ENCODE measurements at places on chromosomes 2 and 18. TPM values are rescaled to one million over a fixed set of nuclear protein-coding genes. Genes with fewer than 3 reads are reported as not detected.
A peak's percentile ranks its signal among the peaks of the same experiment; 100 is the strongest.

The ARID5A gene
- 116 TPM for total RNA-seq

DNA sequence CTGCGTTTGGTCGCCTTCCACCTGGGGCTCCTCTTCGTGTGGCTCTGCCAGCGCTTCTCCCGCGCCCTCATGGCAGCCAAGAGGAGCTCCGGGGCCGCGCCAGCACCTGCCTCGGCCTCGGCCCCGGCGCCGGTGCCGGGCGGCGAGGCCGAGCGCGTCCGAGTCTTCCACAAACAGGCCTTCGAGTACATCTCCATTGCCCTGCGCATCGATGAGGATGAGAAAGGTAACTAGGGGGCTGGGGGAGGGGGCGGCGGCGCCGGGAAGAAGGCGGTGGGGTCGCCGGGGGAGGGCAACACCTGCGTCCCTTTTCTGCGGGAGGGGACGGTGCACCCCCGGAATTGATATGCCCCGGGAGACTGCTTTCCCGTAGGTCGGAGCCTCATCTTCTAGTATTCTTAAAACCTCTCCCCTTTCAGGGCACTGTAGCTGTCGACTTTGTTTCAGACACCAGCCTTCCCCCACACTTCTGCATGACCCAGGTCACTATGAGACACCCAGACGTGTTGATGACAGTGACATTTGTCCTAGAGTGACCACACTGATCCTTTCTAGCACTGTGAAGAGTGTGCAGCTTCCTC, 755 bp downstream of the SPAST start:
- DNase-seq, result no peak

DNA sequence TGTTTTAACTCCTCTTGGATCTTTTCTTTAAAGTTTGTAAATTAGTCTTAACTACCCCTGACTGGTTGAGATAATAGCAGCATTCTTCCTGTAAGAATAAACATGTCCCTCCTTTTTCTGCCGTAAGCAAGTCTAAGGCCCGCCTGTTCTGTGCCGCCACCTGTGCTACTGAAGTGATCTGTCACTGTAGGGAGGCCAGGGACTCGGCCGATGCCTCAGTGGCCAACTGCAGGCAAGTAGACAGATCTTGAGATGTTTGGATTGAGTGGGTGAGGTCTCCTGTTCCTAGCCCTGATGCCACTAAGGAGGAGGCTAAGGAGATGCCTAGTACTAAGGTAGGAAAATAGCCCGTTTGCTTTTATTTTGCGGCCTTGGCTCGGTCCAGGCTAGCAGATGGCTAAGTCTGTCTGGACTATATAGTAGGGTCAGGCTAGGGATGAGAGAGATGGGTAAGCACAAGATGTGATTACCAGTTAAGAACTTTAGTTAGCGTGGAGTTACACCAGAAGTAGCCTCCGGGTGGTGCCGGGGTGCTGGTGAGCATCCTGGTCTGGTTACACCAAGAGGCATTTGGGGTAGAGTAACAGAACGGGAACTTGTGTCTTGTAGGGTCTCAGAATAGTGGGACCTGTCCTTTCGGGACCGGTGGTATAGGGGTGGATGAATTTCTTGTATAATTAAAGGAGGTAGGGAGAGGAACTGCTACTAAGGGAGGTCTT, 584.2 kb downstream of the SUCLG1 start:
- DNase-seq, result no peak

GRCh38 chr2:96890252-96890651, 20.4 kb upstream of the SEMA4C start:
- no peak for DNase-seq

DNA sequence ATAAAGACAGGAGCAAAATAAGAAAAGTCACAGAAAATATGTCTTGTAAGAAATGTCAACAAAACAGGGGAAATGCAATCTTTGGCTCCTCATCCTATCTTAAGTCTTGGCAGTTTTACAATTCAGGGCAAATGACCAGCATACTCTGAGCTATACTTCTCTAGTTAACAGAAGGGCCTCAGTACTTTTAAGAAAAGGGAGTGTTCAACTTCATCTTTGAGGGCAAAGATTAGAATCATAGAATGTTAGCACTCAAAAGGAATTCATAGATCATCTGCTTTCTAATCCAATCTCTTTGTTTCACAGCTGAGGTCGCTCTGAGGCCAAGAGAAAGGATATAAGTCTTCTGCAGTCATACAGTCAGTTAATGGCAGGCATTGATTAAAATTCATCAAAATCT, 174.0 kb upstream of the NT5C1B start:
- DNase-seq, result no peak

The FAM124B gene
- not detected for total RNA-seq

- no peak for DNase-seq
Observed at GRCh38 chr18:26422472-26423162, 125.7 kb downstream of the KCTD1 start.

DNA sequence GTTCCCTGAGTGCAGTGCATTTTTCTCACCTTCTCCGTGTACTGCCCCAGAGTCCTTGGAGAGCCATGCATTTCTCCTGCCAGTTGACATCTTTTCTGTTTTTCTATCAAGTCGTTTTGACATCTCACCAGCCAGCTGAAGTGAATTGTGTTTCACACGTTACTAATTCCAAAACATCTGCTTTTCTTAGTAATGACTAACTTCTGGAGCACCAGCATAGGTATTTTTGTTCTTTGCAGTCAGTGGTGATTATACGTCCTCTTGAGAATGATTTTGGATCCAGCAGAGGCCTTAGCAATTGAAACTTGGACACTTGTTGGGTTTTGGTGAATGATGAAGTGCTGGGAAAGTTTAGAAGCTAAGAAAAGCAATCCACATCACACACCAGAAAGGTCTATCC, 112.5 kb downstream of the PIK3C3 start:
- no peak for DNase-seq

GRCh38 chr2:241379481-241380480, 23.7 kb downstream of the FARP2 start:
- no peak for DNase-seq

GRCh38 chr2:1518867-1519530, 105.7 kb downstream of the TPO start:
- DNase-seq, result no peak

GRCh38 chr18:5159080-5159479, 38.0 kb downstream of the AKAIN1 start:
- DNase-seq, result peak; percentile 4

- DNase-seq, result no peak
Observed at GRCh38 chr2:48219555-48220436, 310.2 kb upstream of the STON1 start.

The OTOF gene
- total RNA-seq, result 0.20 TPM

- DNase-seq, result no peak
Observed at GRCh38 chr2:18966131-18966530, 376.8 kb upstream of the NT5C1B start.

GRCh38 chr2:141767051-141767450, 363.8 kb downstream of the LRP1B start:
- DNase-seq, result no peak

DNA sequence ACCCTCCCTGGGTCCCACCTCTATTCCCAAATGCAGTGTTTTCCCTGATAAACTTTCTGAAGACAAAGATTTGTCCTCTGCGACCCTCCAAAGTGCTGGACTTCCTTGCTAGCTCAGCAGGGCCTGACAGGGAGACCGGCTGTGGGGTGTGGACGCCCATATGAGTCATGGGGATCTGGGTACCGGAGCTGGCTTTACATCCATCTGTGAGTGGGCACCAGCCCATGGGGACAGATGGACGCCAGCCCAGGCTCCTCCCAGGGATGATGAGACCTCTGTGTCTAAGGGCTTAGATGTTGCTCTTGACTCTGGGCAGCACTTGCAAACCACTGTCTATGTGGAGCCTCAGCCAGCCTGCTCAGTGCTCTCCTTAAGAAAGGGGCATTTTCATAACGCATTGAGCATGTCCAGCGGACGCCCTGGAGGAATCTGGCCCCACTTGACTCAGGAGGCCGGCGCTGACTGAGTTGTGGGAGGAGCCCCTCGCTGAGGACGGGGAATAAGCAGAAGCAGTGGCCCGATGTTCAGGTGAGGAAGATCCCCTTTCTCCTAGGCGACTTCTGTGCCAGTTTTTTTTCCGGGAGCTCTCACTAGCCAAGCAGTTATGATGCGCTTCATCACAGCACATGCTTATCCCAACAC, 229.4 kb upstream of the MYT1L start:
- no peak for DNase-seq

The GLB1L gene
- total RNA-seq, result 1.4 TPM

The ZNF804A gene
- not detected for total RNA-seq

The CD8B2 gene
- 1.3 TPM for total RNA-seq

DNA sequence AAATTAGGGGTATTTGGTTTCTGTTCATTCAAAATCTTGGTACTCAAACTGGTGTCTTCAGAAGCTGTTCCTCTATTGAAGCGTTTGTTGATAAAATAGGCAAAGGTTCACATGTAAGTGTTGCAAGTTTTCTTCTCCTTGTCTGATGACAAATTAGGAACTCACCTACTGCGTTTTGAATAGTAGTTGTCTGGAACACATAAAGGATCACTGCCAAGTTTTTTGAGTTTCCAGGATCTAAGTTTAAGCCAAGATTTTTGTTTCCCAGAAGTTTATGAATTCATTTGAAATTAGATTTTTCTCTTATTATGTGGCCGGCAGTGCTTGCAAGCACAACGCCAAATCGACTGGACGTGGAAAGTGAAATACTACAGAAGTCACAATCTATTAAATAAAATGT, 85.4 kb downstream of the ARHGEF33 start:
- DNase-seq, result no peak

DNA sequence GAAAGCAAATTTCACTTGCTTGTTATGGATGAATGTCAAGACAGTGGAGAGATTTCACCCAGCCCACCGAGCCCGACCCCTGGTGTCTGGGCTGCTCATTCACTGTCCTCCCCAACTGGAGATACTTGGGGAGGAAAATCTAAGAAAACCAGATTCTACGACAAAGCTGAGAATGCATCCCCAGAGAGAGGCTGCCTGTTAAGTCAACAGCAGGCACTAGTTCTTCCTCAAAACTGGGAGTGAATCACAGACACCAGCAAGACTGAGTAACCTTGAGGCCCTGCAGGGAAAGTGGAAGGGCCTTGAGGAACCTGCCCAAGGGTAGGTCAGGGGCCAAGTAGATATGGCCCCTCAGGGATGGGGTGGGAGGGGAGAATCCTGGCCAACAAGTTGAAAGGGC, 34.2 kb upstream of the MLPH start:
- DNase-seq, result no peak

The SPATA3 gene
- total RNA-seq, result not detected

DNA sequence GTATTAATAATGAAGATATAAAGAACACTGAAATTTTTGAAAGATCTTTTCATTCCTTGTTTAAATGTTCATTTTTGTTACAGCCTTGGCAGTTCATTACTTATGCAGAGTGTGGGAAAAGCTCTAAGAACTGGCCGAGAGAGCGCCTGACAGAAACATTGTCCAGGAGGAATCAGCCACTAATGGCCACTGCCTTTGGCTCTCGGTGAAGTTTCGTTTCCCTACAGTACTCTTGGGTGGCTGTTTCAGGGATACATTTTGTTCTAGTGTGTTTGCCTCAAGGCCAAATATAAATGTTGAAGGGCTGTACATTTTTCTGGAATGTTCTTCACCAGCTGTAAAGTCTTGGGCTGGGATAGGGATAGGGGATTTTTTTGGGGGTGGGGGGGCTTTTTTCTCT, 10.7 kb downstream of the SPTBN1 start:
- no peak for DNase-seq

- no peak for DNase-seq
Observed at GRCh38 chr2:121349721-121350401, 64.9 kb upstream of the TFCP2L1 start.

DNA sequence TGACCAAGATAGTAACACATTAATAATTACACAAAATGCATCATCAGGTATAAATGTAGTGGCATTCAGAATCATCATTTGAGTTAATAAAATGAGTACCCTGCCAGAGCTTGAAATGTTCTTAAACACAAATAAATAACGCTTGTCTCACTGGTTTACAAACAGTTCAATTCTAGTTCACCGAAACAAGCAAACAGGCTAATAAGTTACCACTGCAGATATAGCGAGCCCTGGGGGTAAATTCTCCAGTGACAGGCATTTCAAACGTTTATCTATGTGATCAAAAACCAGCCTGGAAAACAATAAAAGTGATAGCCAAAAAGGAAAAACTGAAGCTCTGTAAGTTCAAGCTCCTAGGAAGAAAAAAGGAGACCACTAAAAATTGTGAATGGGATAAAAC, 152.6 kb downstream of the THADA start:
- no peak for DNase-seq

- DNase-seq, result no peak
Observed at GRCh38 chr18:38454764-38455469, 889.3 kb upstream of the CELF4 start.

- DNase-seq, result no peak
Observed at GRCh38 chr2:39696838-39697237, 31.1 kb downstream of the TMEM178A start.

DNA sequence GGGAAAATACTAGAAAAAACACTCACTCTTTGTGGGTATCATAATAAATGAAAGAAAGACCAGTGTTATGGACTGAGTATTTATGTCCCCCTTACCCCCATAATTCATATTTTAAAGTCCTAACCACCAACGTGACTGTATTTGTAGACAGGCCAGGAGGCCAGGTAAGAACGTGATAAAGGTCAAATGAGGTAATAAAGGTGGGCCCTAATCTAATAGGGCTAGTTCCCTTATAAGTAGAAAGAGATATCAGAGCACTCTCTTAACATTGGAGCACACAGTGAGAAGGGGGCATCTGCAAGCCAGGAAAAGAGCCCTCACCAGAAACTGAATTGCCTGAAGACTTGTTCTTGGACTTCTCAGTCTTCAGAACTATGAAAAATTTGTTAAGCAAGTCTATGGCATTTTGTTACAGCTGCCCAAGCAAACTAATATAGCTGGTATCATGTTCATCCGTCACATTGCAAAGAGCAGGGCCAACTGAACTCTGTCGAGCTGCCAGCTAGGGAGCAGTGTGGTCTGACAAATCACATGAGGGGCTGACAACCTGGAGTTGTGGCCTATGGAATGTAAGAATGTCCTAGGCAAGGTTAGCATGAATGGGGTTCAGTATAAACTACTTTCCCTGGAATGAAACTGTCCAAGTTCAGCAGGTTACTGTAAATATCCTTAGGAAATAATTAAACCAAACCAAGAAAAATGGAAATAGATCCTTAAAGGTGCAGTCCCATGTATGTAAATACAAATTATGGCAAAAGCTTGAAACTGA, 280.9 kb downstream of the ZNF385B start:
- no peak for DNase-seq
